ENCODE measurements at places on chromosomes 13 and 19.

DNA sequence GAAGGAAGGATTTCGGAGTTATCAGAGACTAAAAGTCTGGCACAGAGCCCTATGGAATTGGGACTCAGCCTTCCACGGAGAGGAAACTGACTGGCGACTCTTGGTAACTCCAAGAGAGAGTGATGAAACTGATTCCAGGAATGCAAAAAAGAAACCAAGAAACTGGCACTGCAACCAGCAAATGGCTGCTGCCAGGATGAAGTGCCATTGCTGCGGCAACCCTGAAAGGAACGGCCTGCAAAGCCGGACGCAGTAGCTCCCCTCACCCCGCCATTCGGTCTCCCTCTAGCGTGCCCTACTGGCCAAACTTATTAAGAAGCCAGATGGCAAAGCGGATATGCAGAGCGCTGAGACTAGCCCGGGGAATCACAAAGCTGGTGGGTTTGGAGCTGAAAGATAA is 236.0 kb downstream of the PCDH9 start:
- DNase-seq, result peak; percentile 34

- DNase-seq, result no peak
Observed at GRCh38 chr13:34617473-34618083, 324.5 kb upstream of the NBEA start.

GRCh38 chr19:17020385-17020784 is 6.2 kb downstream of the CPAMD8 start:
- no peak for DNase-seq

- no peak for DNase-seq
Observed at GRCh38 chr19:55479451-55480230, 3.2 kb downstream of the ZNF628 start.

DNA sequence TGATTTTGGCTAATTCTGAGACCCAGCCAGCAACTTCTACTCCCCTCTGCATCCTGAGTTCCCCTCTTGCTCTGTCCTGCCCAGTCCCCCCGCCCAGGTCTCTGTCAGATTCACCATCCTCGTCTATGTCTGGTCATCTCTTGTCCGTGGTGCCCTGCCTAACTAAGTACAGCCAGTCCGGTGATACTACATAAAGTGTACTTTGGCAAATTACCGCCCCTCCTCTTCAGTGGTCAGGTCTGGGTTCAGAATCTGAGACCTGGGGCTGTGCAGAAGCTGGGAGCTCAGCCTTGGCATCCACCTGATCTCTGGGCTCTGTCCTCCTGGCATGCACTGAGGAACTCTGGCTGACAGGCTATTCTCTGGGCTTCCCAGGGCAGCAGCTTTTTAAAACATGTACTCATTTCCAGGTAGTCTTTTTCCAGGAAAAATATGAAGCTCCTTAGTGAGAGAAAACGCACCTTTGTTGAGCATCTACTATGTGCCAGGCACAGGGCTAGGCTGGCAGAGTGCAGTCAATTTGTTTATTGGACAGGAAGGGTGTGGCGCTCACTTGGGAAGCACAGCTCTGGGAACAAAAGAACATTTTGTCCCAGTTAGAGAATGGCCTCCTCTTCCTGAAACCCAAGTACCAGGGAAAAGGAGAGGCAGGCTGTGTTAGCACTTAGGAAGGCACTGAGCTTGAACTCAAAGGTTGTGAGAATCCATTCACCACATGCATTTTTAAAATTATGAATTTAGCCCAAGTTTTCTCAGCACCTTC is 88.9 kb downstream of the TSHZ3 start:
- no peak for DNase-seq

DNA sequence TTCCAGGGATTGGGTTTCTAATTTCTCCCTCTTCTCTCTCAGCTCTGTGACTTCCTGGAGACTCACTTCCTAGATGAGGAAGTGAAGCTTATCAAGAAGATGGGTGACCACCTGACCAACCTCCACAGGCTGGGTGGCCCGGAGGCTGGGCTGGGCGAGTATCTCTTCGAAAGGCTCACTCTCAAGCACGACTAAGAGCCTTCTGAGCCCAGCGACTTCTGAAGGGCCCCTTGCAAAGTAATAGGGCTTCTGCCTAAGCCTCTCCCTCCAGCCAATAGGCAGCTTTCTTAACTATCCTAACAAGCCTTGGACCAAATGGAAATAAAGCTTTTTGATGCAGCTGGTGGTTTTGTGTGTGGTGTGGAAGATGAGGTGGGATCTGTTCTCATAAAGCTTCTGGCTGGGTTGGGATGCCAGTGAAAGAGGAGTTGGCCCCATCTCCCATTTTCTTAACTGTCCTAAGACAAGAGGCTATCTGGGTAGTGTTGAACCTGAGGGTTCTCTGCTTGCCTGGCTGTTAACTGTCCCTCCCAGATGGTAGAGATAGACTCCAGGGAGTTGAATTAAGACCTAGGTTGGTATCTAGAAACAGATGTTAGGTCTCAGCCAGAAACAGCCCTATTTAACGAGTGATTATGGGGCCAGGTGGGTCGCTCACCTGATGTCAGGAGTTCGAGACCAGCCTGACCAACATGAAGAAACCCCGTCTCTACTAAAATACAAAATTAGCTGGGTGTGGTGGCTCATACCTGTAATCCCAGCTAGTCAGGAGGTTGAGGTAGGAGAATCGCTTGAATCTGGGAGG is 1.6 kb downstream of the FTL start:
- no peak for DNase-seq

DNA sequence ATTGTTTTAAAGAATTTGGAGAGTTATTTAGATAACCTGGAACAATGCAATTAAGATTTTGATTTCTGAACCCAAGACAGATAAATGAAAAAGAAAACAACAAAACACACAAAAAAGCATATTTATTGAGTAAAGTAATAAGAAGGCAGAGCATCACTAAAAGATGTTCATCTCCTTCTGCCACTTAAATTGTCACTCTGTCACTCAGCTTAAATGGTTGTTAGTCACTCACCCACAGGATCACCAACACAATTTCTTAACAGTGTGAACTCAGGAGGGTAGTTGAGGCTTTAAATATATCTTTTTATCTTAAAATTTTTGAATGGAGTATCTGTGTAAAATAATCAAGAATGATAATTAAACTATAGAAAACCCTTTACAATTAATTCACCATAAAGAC is 1215.5 kb upstream of the PCDH20 start:
- no peak for DNase-seq

DNA sequence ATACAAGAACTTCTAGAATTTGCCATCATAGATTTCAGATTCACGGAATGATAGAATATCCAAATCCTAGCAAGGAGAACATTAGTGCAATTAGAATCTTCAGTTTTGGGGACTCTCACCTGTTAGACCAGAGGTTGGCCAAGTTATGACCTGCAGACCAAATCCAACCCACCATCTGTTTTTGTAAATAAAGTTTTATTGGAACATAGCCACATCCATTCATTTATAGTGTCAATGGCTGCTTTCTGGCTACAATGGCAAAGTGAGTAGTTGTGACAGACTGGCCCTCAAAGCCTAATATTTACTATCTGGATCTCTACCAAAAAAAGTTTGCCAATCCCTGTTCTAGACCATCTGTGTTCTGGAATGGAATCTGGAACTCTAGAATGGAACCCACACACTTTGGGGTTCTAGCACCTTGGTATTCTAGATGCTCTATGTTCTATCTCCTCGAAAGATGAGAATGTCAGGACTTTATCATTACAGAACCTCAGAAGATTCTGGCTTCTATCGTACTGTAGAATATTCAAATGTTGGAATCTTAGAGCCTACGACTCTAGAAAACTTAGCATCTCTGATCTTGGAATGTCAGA is 2.5 kb downstream of the KPTN start:
- no peak for DNase-seq

DNA sequence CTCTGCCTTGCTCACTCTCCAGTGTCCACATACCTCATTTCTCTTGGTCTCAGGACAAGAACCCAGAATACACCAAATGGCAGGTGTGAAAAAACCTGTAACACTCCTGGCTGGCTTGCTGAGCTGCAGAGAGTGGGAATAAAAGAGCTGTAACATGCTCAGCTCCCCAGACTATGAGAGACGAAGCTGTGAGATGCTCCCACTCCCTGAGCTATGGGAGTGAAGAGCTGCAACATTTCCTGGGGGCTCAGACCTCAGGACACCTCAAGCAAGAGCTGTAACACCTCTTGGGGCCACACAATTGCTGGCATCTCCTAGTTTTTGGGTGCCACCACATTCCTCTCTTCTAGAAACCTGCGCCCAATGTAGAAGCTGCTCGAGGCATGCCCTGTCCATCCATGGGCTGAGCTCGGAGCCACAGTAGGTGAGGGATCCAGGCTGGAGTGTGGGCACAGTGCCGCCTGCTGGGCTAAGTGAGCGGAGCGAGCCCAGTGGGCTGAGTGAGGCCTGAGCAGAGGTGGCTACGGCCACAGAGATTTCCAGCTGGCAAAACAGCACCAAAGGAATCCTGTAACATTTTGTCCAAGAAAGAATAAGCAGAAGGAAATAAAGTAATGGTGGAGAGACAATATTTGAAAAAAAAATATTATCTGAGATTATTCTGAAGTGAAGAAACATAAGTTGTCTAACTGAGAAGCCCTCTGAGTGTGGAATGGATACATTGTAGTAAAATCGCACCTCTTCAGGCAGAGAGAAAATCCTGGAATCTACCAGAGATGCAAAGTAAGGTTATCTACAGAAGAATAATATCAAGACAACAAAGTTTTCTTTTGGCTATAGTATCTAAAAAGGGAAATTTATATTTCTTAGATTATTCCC is 186.2 kb upstream of the PCDH9 start:
- no peak for DNase-seq

DNA sequence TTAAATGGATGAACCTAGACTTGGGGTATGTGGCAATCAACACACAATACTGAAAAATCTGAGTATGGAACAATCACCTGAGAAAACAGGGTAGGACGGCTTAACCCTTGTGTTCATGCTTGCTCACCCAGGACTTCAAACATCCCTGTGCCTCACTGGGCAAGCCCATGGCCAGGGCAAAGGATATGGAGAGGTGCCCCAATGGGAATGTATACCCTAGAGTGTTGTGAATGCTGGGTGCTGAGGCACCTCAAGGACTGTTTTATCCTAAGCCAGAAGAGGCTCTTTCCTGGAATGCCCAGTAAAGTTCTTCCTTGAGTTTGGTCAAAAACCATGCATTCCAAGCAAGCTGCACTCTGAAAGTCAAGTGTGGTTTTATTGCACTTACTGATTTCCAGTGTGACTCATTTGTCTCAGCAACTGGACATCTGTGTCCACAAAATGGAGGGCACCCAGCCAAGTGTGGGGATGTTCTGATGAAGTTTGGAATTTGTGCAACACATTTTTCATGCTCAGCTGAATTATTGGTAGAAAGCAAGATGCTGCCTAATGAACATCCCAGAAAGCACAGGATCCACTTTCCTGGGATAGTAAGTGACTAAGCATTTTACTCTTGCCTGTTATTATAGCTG is 531.3 kb downstream of the RFC3 start:
- DNase-seq, result peak; percentile 49

DNA sequence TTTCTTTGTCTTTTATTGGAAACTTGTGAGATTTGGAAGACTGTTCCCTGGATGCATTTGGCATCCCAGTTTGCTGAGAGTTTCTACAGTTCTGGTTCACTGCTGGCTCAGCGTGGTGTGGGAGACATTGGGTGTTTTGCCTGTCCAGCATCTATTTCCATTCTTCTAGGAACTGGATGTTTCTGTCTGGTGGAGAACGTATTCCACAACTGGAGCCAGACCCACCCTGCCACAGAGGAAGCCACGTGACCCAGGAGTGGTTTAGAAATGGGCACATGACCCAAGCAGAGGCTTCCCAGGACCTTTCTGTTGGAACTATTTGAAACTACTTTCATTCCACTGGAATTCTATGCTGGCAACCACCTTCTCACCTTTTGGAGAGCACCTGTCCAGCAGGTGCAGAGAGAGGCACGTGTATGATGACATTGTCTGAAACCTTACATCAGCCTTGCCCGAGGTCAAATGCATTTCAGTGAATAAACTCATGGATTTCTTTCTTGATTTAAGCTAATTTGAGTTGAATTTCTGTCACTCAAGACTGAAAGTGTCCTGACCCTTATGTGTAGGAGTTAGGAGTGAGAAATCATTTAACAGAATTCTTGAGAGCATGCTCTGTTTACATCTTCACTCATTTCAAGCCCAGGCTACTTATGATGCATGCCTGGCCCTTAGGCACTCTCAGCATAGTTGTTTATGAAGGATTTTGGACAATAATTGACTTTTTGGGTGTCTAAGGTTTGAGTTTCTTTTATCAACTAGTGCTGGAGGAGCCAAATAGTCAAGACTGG is 121.8 kb downstream of the AKAP11 start:
- no peak for DNase-seq

DNA sequence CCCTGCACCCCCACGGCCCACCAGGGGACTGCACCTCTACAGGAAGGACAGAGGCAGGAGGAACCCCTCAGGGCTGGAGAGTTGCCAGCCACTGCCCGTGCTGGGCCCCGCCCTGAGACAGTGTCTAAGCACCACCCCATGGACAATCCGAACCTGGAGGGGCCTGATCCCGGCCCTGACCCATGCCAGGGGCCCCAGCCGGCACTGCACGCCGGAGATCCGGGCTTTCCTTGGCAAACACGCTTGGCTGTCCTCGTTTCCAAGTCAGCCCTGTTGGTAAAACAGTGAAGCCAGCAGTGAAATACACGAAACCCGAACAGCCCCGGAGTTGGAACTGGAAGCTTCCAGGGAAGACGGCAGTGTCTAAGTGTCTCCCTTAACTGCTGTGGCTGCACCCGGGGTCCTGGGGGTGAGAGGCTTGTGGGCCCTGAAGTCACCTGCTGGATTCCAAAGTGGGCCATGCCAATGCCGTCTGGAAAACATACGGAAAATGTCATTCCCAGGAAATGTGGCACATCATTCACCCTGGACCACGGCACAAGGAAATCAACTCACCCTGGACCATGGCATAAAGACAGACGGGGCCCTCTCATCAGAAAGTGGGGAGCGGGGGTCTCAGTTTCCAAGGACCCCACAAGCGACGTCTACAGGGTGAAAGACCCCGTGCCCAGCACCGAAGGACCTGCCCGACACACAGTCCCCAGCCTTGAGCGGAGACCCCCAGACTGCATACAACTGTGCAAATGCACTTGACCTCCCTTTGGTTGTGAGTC is 30.9 kb downstream of the RASA3 start:
- DNase-seq, result no peak

DNA sequence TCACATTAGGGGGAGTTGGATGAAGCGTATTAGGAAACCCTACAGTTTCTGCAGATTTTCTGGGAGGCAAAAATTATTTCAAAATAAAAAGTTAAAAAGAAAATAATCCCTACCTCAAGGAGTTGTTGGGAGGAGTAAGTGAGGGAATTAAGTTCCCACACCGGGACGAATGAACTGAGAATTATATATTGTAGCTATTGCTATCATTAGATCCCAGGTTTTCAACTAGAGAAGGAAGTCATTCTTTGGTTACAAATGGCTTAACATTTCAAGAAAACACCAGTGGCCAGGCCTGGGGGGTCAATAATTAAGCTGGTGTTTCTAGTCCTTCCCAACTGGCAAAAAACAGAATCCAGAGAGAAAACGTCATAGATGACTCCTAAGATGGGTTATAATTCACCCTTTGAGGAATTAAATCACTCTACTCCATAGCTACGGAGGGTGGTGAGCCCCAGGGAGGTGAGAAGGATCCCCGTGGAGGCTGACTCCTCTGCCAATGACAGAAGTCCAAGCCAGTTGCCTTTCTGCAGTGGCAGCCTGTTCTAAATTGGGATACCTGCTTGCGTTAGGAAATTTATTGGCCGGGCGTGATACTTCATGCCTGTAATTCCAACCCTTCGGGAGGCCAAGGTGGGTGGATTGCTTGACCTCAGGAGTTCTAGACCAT is 1.2 kb upstream of the MYDGF start:
- DNase-seq, result no peak
